ENCODE measurements at places on chromosomes 1 and 21.

GRCh38 chr1:93680076-93680419 is 1.6 kb downstream of the BCAR3 start:
- DNase-seq, result no peak

DNA sequence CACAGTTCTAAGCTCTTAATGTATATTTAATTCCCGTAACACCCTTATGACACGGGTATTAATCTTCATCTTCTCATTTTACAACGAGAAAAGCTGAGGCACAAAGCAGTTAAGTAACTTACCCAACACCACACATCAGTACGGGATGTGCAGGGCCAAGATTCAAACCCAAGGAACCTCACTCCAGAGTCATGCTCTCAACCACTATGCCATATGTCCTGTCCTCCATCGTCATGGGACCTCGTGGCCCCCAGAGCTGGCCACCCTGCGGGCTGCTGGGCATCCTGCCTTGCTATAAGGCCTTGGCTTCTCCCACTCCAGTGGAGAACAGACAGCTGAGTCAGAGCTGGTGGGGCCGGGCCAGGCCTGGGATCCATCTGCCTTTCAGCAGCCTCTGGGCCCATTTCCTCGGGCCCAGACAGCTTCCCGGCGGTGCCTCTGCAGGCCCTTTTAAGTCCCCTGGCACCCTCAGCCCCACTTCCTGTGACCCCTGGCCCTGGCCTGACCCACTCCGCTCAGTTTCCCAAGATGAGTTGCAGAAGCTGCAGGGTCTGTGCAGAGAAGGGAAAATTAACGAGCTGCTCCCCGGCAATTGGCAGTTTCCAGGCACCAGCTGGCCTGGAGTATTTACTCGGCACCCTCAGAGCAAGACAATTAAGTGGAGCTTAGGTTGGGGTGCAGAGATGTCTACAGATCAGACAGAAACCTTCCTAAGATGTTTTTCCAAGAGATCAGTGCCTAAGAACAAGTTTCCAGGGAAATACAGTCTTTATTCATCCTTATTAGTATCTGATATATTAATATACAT is 98.2 kb downstream of the EPHB2 start:
- no peak for DNase-seq

GRCh38 chr1:161869291-161869690 is 103.2 kb downstream of the ATF6 start:
- no peak for DNase-seq

GRCh38 chr1:106698660-106699059 is 357.8 kb upstream of the PRMT6 start:
- no peak for DNase-seq

DNA sequence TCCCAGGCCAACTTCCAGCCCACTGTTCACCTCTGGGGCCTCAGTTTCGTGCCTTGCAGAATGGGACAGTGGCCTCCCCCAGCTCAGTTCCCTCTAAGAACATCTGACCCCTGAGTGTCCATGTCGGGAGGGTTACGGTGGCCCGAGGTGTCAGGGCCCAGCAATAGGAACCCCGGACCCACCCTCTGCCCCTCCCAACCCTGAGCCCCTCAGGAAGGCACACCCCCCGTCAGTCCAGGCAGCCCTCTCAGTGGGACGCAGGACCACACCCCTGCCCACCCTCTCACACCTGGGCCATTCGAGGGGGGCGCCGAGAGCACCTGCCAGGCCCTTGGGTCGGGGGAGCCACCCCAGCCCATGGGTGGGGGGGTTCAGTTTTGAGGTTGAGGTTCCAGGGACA is 447 bp downstream of the TTC34 start:
- DNase-seq, result no peak

DNA sequence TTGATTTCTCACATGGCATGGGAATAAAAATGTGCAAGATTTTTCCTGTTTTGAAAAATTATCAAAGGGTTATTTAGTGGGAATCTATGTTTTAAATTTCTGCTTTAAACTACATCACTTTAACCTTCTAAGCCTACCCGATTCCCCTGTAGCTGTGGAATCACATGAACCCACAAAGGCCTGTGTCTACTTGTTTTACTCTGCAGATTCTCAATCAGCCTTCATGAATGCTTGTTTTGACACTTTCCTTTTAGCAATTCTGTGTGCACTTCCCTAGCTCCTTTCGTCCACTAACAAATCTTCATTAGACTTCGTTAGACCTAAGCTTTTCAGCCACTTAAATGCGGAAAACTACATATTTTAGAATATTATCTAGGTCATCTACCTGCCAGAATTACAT is 56.0 kb upstream of the C1orf21 start:
- no peak for DNase-seq

DNA sequence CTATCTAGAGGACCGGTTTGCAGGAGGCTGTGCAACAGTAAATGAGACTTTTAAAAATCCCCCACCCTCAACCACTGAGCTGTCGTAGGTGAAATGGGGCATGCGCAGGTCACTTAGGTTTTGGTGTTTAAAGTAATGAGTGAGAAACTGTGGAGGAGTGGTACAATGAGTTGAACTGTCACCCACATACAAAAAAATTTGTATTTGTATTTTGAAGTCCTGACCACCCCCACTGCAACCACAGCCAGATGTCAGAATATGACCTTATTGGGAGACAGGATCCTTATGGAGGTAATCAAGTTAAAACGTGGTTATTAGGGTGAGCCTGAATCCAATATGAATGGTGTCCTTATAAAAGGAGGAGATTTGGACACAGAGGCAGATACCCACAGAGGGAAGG is 1.6 kb upstream of the IRF6 start:
- no peak for DNase-seq

- DNase-seq, result peak; percentile 61
These were observed 182.6 kb upstream of the EDN2 start for GRCh38 chr1:41666981-41667631.

GRCh38 chr1:158732524-158732923 is 12.0 kb upstream of the OR6K3 start:
- no peak for DNase-seq

DNA sequence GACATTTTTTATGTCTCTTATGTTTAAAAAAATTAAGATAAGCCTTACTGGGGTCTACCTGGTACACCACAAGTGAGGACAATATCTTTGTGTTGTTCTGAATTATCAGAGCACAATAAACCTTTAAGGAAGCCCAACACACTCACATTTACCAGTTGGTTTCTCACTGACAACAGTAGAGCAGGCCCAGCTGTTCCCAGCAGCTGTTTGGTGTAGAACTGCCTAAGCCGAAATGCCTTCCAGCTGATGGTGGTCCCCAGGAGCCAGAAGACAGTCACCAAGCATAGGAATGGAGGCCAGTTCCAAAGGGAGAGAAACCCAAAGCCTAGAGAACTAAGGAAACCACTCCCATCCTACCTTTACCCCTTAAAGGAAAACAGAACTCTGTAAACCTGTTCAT is 428.6 kb upstream of the CAMK1G start:
- no peak for DNase-seq

DNA sequence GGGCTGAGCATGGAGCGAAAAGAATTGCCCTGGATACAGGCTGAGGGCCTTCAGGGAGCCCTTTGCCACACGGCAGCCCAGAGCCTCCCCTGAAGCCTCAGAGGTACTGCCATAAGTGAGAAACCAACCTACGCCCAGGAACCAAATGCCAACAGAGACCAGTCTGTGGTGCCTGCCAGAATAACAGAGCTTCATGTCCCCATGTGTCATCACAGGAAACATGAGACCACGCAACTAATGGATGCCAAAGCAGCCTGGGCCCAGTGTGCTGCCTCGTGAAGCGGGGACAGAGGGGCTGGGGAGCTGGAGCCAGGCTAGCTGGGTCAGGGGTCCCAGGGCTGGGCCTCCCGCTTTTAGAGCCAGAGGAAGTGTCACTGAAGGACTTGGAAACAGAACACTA is 18.7 kb upstream of the STUM start:
- DNase-seq, result no peak

- peak; percentile 58 for DNase-seq
These were observed 18.1 kb downstream of the KNCN start for GRCh38 chr1:46533179-46533864.

- peak; percentile 48 for DNase-seq
These were observed 10.9 kb downstream of the C1orf216 start for GRCh38 chr1:35707601-35708440.

DNA sequence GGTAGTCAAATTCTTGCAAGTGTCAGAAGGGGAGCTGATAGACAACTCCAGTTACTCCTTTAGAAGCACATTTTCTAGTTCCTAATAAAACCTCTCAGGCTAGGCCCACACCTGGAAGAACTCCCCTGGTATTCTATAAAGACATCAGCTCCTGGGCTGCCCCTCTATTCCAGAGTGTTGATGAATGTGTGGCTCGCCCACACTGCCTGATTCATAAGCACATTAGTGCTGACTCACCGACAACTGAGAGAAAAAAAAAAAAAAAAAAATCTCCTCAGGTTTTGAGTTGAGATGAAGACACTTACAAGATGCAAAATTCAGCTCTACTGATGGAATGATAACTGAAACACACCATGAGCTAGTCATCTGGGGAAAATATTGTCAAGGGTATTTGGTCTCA is 188.1 kb downstream of the TNR start:
- DNase-seq, result no peak

DNA sequence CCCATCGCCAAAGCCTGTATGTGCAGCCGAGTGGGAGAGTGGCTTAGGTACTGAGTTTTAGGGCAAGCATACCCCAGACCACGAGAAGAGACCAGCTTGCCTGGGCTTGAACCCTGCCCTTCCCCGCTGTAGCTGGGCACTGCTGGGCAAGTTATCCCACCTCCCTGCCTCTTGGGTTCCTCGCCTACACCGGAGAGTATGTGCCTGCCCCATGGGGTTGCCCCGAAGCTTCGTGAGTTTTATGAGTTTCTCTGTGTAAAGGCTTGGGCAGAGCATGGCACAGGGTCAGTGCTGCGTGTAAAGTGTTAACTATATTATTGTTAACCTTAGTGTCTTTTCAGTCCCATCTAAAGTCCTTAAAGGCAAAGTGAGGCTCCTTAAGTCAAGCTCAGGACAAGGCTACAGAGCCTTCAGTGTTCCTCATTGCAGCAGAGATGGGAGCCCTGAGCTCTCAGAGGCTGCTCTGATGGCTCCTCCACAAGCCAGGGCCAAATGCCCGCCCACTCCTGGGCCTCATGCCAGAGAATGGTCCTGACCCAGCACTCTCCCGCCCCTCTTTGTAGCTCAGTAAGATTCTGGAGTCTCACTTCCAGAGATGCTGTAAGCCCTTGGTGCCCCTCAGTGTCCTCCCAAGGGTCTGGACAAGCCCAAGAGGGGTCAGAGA is 37.0 kb upstream of the KCNA10 start:
- no peak for DNase-seq

- no peak for DNase-seq
These were observed 17.1 kb downstream of the TEX35 start for GRCh38 chr1:178530037-178530402.

DNA sequence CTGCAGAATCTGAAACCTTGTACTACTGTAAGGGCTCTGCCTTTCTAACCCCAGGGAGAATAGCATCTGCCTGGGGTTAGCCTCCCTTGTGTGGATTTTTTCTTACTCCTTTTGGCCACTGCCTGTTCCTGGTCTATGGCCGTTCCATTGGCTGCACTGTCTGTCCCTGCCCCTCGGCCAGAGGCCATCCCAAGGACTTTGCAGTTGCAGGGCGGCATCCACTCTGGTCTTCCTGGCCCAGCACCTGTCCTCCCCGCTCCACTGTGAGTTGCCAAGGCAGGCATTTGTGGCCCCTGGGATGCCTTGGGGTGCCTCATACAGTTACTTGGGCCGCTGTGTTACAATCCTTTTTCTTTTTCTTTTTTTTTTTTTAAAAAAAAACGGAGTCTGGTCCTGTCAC is 45.8 kb downstream of the PDE9A start:
- DNase-seq, result no peak

GRCh38 chr1:25641931-25642573 is 25.5 kb downstream of the MAN1C1 start:
- DNase-seq, result peak; percentile 53

DNA sequence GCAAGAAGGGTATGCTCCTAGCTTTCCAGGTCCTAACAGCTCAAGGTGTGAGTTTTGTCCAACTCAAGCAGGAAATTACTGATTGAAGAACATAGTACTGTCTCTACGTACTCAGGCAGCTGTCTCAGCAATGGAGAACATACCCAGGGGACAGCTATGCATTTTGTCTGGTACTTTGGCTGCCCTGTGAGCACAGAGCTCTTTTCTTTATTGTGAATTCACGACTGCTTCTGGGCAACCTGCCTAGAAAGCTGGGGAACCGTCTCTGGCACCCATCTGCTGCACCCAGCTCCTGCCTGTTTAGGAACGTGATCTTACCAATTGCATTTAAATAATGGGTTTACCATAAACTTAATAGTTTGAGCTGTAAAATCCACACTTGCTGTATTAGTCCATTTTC is 258.1 kb downstream of the HHAT start:
- no peak for DNase-seq

DNA sequence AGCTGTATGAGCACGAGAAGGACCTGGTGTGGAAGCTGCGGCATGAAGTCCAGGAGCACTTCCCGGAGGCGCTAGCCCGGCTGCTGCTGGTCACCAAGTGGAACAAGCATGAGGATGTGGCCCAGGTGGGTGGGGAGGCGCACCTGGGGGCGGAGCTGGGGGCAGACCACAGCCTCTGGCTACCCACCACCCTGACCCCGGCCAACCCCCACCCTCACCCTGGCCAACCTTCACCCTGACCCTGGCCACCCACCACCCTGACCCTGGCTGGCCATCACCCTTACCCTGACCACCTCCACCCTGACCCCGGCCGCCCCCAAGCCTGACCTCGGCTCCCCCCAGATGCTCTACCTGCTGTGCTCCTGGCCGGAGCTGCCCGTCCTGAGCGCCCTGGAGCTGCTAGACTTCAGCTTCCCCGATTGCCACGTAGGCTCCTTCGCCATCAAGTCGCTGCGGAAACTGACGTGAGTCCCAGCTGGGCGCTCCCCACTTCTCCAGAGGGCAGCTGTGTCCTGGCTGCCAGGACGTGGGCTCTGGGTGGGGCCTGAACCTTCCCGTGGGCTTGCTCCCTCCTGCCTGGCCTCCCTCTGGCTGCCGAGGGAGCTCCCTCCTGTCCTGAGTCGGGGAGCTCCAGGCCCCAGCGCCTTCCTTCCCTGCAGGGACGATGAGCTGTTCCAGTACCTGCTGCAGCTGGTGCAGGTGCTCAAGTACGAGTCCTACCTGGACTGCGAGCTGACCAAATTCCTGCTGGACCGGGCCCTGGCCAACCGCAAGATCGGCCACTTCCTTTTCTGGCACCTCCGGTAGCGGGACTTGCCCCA is 69.5 kb downstream of the PIK3CD start:
- DNase-seq, result no peak

GRCh38 chr1:46488343-46489168 is 1.1 kb upstream of the DMBX1 start:
- DNase-seq, result no peak

GRCh38 chr1:155309423-155310021 is 856 bp downstream of the FDPS start:
- no peak for DNase-seq

- no peak for DNase-seq
These were observed 115.0 kb upstream of the TMPRSS2 start for GRCh38 chr21:41622831-41623548.

Measured in CD4-positive, alpha-beta T cell treated with Interleukin-17A for 4 hours (primary cell).